NCI-H1694 (cell line): ENCODE measurements at places on chromosomes 12 and 14.

DNA sequence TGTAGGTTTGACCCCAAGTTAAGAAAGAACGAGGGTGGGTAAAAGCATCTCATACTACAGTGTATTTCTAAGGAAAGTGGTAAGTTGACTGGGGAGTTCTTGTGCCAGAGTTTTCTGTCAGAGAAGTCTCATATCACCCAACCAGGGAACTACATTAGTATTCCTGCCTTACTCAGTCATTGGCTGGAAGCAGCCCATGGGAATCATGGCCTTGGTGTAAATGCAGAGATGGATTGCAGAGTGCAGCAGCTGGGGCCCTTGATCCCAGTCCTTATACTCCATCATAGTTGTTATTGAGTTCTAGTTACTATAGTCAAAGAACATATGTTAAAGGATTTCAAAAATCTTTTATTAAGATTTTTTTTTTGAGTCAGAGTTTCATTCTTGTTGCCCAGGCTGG lies 105.8 kb downstream of the MNAT1 start:
- no peak for DNase-seq

DNA sequence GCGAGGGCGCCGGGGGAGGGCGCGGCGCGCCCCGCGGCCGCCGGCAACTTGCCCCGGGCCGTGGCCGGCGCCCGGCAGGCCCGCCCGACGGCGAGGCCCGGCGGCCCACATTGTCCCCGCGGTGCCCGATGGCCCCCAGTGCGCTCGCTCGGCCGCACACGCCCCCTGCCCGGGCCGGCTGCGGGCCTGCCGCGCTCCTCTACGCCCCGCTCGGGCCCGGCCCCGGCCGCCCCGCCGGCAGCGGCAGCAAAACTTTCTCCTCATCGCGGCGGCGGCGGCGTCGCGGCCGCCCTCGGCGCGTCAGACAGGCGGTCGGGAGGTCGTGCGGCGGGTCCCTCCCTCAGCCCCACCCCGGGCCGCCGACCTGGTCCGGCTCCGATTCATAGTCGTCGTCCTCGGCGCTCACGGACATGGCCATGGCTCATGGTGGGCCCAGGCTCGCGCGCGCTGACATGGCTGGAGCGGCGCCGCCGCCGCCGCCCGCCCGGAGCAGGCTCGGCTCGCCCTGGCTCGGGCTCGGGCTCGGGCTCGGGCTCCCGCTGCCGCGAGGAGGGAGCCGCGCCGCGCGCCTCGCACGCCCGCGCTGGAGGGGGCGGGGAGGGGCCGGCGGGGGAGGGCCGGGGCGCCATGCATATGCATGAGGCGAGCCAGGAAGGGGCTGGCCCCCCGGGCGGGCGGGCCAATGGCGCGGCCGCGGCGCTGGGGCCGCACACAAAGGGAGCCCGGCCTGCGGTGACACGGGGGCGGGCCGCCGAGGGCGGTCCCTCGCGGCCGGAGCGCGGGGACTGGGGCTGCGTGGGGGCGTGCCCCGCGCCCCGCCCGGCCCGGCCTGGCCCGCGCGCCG lies 67.1 kb downstream of the RNF34 start:
- peak; percentile 50 for DNase-seq

- no peak for DNase-seq
Observed at GRCh38 chr14:33642691-33643244, 308.1 kb downstream of the EGLN3 start.

DNA sequence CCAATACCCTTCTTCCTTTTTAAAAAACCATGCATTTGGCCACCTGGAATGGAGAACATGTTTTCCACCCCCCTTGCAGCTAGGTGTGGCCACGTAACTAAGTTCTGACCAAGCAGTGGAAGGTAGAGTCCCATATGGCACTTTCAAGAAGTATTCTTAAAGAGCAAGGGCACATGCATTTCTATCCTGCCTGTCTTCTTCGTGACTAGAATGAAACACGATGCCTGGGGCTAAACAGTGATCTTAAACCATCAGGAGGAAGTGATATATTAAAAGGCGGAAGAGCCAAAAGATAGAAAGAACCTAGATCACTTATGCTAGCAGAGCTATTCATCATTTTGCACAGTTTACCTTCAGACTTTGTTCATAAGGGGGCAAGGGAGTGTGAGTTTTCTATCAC lies 16.0 kb upstream of the DDX11 start:
- DNase-seq: no peak

DNA sequence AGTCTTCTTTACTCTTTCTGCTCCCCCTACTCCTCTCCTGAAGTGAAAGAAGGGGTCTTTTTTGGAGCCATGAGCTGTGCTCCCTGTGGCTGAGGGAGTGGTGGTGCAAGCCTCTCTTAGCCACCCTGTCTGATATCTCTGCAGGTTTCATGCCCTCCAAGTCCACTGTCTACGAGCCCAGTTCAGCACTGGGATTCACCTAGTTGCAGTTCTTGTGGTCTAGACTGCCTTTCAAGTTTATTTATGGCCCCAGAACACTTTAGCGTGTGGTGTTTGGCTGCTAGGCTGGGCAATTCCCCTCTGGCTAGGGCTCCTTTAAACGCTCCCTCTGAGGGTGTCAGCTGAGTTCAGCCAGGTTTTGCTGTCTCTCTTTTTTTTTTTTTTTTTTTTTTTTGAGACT lies 908.6 kb downstream of the TRHDE start:
- DNase-seq: no peak

DNA sequence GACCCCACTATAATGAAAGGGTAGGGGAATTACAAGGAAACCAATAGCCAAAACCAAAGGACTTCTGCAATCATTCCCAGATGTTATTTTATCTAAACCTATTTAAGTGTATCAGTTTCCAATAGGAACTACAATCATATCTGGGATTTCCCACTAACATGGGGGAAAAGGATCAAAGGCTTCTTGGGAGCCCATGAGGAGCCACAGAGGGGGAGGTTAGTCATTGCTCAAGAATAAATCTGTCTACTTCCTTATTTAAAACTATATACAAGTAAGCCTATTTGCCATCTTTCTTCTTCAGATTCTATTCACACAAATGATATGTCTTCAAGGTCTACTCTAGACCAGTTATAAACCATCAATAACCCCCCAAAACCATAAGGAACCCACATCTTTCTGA lies 33.1 kb downstream of the FGD6 start:
- DNase-seq: no peak

GRCh38 chr14:96309133-96309895 lies 53.3 kb downstream of the BDKRB1 start:
- DNase-seq: no peak

DNA sequence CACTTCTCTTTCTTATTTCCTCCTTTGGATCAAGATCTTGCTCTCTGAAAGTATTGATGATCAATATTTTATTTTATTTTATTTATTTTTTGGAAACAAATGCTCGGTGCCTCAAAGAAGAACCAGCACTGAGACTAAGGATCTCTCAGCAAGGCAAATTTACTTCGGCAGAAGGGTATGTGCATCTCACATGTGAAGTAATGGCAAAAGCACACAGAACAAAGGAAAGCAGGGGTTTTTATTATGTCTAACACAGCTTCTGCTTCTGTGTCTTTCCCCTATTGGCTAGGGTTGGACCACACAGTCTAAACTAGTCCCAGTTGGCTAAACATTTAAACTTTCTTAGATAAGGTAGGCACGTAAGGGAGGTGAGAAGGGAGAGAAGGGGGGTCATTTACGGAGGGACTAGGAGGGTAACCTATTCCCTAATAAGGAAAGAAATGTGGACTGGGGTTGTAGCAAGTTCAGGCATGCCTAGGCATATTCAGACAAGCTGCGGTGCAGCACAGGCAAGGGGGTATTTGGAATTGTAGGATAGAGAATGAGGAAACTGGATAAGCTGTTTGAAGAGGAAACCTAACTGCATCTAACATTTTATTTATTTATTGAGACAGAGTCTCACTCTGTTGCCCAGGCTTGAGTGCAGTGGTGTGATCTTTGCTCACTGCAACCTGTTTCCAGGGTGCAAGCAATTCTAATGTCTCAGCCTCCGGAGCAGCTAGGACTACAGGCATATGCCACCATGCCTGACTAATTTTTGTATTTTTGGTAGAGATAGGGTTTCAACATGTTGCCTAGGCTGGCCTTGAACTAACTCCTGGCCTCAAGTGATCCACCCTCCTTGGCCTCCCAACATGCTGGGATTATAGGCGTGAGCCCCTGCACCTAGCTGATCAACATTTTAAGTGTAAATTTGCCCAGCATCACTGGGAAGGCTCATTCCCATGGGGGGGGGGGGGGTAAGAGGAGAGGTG lies 90.0 kb upstream of the EIF5 start:
- DNase-seq: peak; percentile 56

GRCh38 chr12:71216725-71217579 lies 59.2 kb upstream of the TSPAN8 start:
- DNase-seq: peak; percentile 20

- peak; percentile 46 for DNase-seq
Observed at GRCh38 chr12:82527165-82527780, 159.4 kb upstream of the TMTC2 start.

GRCh38 chr12:3533703-3534386 lies 42.8 kb downstream of the PRMT8 start:
- DNase-seq: peak; percentile 87

DNA sequence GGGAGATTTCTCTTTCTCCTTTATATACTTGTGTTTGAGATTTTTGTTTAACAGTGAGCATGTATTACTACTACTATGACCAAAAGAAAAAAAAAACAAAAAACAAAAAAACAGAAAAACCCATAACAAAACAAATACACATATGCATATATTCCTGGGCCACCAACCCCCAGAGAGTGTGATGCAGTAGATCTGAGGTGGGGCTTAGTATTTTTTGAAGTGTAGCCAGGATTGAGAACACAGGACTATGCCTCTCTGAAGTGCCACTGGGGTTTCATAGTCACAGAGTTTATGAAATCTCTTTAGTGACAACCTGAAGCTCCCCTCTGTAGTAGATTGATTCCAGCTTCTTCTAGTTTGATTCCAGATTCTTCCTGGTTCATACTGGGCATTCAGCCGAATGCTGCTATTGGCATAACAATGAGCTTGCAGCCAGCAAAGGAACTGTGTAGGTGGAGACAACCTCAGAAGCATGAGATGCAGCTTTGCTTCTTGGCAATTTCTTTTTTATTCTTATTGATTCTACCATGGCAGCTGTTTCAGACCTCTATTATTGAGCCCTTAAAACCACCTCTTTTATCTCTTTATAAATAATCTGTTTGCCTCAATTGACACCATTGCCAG lies 15.5 kb upstream of the ANO4 start:
- DNase-seq: no peak

- DNase-seq: no peak
Observed at GRCh38 chr12:53061404-53062010, 11.6 kb downstream of the TNS2 start.

DNA sequence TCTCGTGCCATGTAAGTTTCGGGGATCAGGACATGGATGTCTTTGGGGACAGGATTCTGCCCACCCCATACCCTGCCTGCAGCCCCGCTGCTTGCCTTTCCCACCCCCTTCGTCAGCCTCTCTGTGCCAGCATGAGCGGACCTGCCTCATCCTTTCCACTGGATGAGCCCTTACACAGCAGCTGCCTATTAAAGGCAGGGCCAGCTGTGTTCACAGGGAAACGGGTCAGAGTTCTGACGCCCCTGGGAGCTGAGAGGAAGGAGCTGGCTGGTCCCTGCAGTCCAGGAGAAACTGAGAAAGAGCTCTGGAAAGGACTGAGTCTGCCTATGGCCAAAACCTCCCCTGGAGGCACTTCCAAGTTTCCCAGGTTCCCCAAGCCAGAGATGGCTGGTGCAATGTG lies 83.5 kb upstream of the NCOR2 start:
- DNase-seq: peak; percentile 62

DNA sequence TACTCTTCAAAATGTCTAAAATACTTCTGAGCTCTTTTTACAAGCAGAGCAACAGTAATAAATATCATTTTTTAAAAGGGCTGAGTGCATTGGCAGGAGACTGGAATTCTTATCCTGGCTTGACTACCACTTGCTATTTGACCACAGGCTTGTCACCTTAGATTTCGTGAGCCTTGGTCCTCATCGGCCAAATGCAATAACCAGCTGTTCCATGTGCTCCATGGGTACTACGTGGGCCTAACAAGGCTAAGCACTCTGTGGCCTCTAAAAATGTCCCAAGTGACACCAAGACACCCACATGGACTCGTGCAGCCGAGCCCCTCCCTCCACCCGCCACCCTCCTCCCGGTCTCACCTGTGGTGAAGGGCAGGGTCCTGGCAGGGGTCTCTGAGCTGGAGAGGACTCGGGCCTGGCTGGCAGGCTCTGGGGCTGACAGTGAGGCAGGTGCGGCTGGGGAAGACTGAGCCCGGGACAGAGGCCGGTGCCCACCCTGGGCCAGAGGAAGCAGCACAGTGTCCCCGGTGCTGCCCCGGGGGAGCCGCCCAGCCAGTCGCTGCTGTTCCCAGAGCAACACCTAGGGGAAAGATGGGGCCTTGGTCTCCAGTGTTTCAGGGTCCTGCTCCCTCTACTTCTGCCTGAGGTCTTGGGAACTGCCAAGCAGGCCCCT lies 20.1 kb downstream of the SLC48A1 start:
- no peak for DNase-seq

- no peak for DNase-seq
Observed at GRCh38 chr12:100267603-100268281, 765 bp downstream of the SCYL2 start.

GRCh38 chr12:3304436-3305165 lies 186.4 kb upstream of the PRMT8 start:
- DNase-seq: no peak

DNA sequence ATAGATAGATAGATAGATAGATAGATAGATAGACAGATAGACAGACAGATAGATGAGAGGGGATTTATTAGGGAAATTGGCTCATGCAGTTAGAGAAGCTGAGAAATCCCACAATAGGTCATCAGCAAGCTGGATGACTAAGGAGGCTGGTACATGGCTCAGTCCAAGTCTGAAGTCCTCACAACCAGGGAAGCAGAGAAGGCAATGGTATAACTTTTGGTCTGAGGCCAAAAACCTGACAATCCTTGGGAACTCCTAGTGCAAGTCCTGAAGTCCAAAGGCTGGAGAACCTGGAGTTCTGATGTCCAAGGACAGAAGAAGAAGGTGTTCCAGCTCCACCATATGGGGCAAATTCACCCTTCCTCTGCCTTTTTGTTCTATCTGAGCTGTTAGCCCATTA lies 517.6 kb upstream of the ATP2B1 start:
- no peak for DNase-seq

GRCh38 chr14:42683707-42684106 lies 1077.0 kb downstream of the LRFN5 start:
- no peak for DNase-seq
